Activated CD4-positive, alpha-beta T cell treated with anti-CD3 and anti-CD28 coated beads for 48 hours (primary cell): ENCODE measurements at places on chromosomes 5 and 9.
A peak's percentile ranks its signal among the peaks of the same experiment; 100 is the strongest.

- DNase-seq: no peak
These were observed 7.2 kb downstream of the CSNK1A1 start for GRCh38 chr5:149544028-149544420.

DNA sequence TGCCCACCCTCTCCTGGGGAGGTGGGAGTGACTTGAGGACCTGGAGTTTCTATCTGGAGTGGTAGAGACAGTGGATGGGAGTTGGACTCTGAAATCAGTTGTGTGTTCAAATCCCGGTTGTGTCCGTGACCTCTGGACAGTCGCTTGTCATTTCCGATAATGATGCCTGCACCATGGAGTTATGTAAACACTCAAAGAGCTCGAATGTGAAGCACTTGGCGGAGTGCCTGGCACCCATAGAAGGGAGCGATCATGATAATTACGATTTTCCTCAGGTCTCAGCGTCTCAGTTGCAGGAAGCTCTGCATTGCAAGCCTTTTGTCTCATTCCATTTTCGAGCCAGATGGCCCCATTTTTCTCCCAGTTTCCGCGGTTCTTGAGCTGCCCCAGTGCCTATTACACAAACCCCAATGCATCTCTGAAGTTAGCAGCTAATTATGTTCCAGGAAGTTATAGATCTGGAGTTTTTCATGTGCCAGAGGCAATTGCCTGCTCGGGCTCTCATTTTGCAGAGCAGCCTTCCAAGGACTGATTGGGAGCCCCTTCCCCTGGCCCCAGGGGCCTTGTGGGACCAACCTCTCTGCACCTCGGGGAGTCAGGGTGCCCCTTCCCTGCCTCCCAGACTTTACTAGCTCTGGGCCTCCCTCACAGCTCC is 175.5 kb upstream of the MVB12B start:
- DNase-seq: no peak

DNA sequence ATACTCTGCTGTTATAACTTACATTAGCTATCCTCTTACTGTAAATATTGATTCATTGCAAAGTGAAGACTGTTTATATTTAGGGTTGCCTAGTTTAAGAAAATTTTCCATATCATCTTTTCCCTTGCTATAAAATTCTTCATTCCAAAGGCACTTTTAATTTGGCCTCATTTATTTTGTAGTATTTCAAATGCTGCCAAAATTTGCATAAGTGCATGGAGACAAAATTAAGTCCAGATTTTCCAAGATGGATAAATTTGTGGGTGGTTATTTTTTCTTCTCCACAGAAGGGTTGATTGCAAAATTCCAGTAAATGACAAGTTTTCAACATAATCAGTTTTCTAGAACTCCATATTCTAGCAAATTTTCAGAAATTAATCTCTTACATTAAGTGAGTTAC is 141.5 kb upstream of the MTAP start:
- DNase-seq: no peak

DNA sequence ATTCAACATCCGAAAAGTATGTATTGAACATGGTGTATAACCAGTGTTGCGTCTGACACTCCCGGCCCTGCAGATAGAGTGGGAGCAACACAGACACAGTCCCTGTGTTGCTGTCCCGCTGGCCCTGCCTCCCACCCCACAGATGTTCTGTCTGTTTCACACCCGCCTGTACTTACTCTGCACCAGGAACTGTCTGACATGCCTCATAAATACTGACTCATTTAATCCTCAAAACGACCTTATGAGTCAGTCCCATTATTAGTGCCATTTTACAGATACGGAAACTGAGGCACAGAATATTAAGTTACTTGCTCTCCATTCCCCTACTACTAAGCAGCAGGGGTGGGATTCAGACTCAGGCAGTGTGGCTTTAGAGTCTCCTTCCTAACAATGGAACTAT is 109.8 kb upstream of the NFIL3 start:
- DNase-seq: no peak

- DNase-seq: no peak
These were observed 135.2 kb upstream of the TUSC1 start for GRCh38 chr9:25813478-25813877.

DNA sequence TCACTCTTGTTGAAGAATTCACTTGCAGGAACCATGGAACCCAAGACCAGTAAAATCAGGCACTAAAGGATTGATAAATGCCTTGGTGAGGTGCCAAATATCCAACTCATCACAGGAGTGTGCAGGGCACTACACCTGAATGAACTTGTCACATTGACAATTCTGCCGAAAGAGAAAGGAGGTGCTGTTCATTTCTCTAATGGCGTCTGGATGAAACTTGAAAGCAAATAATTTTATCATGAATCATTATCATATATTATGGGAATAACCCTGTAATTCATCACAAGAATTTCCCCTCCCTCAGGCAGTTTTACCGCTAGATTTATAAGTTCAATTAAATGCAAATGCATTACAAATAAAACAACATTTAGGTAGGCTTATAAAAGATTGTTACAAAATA is 360.0 kb downstream of the GLIS3 start:
- DNase-seq: no peak

DNA sequence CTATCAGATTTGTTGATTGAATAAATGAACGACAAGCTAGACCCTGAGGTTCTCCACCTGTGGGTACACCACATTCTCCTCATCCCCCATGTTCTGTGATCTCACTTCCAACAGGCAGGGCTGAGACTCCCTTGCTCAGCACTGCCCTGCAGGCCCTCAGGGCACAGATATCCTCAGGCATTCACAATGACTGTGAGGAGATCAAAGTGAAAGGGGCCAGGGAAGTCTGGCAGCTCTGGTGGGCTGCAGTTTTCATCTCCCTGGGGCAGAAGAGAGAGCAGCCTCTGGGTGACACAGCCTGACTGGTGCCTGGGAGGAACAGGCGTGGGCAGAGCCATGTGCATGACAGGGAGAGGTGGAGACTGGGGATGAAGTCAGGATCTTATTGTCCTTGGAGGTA is 142.4 kb upstream of the C9orf72 start:
- no peak for DNase-seq

- no peak for DNase-seq
These were observed 36.2 kb downstream of the SPOCK1 start for GRCh38 chr5:137462816-137463520.

DNA sequence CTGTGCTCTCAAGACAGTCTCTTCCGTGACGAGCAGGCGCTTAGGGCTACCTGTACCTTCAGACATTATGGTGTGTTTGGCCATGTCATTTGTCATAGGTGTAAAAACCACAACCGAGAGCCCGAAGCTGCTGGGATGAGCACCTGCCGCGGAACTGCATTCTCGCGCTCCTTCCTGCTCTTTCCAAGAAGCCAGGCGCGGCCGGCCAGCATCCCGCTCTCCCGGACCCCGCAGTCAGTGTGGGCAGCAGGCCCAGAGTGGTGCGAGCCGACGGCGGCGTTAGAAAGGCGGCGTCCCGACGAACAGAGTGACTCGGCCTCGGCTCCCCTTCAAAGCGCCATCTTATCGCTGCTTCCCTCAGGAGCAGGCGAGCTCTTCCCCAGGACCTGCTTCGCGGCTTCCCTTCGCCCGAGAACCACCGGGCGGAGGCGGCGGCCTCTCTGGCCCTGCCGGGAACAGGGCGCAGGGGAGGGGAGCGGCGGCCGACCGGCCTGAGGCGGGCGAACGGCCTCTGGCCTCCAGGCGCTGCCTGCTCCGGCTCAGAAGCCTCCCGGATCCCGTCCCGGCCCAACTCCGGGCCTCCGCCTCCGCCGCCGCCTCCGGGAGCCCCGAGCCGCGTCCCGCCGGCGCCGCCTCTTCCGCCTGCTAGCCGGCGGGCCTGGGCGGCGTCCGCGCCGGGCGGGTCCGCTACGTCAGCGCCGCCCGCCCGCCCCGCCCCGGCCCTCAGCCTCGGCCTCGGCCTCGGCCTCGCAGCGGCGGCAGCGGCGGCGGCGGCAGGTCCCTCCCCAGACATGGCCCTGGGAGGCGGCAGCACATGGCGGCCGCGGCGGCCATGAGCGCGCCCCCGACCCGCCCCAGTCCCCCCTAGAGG is at the start of gene FAM120A:
Gene FAM120A, plus strand, starts transcription at position 741 of the 871 bp plus-strand sequence. CDS start 231 bp downstream, outside the sequence.
- peak; percentile 81 for DNase-seq

- DNase-seq: no peak
These were observed 75.2 kb downstream of the TENT4A start for GRCh38 chr5:6788439-6788838.

GRCh38 chr9:21695443-21695842 is 107.0 kb upstream of the MTAP start:
- no peak for DNase-seq

GRCh38 chr5:164672205-164672604 is 1166.8 kb downstream of the MAT2B start:
- no peak for DNase-seq

DNA sequence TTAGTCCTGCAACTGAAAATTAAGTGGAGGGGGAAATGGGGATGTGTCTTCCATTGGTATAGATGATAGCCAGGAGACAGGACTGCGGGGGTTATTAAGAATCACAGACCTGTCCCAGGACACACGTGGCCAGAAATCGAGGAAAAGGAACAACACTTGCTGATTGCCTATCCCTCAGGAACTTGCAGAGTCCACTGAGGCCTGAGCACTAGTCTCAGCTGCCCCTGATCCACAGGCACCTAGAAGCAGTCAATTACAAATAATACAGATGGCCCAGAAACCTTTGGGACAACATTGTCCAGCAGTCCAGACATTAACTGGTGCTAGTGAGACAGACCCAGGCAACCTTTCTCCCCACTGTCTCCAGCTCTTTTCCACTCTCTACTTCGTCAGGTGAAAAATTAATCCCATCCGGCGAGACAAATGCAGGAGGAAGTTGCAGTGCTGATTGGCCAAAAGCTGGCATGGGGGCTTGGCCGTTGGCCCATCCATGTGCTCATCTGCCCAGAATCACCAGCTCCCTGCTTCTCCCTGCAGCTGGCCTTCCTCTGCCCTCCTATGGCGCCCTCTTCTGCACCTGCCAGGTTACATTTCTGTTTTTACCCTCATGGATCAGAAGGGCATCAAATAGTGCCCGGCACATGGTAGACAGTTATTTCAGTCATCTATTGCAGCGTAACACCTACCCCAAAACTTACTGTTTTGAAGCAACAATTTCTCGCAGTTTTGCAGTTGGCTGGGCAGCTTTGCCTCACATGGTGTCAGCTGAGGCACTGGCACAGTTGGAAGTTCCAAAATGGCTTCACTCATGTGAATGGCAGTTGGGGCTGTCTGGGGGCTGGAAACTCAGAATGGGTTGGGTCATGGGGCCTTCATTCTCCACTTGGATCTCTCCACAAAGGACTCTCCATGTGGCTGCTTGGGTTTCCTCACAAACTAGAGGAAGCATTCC is 3.6 kb upstream of the B4GALT1 start:
- peak; percentile 68 for DNase-seq

- DNase-seq: no peak
These were observed 131.4 kb downstream of the MED10 start for GRCh38 chr5:6246820-6247437.
